ENCODE measurements at places on chromosomes 6 and 20.
A peak's percentile ranks its signal among the peaks of the same experiment; 100 is the strongest.

DNA sequence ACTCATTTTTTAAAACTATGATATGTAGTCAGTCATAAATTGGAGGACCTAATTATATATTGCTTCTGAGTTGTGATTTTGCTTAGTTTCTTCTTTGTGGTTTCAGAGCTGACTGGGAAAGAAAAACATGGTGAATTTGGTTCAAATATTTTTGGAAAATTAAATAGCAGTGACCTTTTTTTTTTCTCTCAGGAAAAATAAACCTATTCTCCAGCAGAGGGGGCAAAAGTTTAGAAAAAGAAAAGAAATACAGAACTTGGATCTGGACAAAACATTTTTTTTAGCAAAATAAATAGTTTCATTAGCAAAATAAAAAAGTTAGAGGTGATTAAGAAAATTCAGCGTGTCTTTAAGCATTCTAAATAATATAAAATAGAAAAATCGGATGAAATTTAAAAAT is 10.2 kb downstream of the COL10A1 start:
- DNase-seq = no peak

- DNase-seq = no peak
These were observed 33.6 kb downstream of the TFAP2A start for GRCh38 chr6:10381133-10381829.

GRCh38 chr6:167917551-167918154 is 79.8 kb upstream of the KIF25 start:
- no peak for DNase-seq

DNA sequence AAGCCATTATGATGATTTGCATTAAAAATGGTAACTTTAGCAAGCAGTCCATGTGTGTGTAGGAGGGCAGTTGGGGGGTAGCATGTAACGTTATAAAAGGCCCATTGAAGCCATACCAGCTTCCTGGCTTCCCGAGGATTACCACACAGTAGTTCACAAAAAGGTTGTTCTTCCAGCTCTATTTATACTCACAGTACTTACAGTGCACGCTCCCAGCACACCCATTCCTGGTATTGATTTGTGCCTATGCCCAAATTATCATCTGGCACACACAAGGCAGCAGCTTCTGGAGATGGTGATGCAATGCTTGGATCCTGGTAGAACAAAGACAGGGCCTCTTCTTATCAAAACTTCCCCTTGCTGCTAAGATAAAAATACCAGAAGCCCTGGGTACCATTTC is 436.8 kb downstream of the HAO1 start:
- DNase-seq = no peak

DNA sequence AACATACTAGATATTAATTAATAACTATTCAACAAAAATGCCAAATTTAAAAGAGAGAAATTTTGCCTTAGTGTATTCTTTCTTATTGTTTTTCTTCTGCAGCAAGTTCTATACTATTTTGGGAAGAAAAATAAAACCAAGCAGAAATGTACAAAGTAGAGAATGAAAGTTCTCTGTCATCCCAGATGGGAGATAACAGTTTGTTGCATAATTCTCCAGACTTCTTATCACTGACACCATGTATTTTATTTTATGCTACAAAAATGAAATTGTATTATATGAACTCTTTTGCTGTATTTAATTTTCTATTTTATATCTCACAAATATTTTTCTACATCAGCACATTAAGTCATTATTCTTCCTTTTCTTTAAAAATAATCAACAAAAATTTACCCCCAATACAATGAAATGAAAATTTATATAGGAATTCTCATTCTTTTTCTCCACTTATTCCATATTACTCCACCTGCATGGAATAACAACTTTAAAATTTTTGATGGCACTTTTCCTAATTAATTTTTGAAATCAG is 18.2 kb downstream of the TMEM244 start:
- no peak for DNase-seq

DNA sequence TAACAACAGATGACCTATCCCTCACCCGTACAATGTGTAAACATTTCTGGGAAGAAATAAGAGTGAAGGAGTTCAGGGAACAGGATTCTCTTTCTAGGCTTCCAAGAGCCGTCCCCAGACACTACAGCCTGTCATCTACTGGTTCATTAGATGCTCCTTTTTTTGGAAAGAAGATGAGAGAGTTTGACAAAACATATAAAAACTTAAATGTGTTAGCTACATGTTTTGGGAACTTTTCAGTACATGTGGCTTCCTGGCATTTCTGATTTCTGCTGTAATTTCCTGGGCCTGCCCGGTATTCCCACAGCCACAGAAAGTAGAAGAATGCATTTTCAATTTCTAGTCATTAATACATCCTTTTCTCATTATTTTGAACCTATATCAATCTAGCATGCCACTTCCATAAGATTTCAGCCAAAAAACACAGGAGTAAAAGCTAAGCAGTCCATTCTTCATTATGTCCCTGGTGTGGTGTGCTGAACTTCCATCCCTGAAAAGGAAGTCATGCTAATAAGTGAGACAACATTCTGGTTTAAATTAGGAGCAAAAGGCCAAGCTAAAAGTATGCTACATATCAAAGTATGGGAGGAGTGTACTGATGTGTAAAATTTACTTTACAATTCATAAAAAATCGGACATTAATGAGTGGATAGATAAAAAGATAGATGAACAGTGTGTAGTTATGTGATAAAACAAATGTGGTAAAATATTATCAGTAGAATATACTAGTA is 198.2 kb downstream of the WDR27 start:
- DNase-seq = no peak

GRCh38 chr6:41706876-41707564 is 28.4 kb downstream of the TFEB start:
- peak; percentile 12 for DNase-seq

- DNase-seq = no peak
These were observed 13.7 kb upstream of the SLC22A16 start for GRCh38 chr6:110490110-110490509.

DNA sequence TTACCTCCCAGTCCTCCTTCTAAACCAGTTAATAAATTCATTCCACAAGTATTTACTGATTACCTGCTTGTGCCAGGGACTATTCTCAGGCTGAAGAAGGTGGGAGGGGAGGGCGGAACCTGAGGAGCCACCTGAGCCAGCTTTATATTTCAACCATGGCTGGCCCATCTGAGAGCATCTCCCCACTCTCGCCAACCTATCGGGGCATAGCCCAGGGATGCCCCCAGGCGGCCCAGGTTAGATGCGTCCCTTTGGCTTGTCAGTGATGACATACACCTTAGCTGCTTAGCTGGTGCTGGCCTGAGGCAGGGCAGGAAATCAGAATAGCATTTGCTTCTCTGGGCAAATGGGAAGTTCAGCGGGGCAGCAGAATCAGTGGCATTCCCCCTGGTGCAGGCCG is 4.9 kb upstream of the AAR2 start:
- no peak for DNase-seq

GRCh38 chr20:47427746-47428145 is 71.2 kb upstream of the ZMYND8 start:
- no peak for DNase-seq

DNA sequence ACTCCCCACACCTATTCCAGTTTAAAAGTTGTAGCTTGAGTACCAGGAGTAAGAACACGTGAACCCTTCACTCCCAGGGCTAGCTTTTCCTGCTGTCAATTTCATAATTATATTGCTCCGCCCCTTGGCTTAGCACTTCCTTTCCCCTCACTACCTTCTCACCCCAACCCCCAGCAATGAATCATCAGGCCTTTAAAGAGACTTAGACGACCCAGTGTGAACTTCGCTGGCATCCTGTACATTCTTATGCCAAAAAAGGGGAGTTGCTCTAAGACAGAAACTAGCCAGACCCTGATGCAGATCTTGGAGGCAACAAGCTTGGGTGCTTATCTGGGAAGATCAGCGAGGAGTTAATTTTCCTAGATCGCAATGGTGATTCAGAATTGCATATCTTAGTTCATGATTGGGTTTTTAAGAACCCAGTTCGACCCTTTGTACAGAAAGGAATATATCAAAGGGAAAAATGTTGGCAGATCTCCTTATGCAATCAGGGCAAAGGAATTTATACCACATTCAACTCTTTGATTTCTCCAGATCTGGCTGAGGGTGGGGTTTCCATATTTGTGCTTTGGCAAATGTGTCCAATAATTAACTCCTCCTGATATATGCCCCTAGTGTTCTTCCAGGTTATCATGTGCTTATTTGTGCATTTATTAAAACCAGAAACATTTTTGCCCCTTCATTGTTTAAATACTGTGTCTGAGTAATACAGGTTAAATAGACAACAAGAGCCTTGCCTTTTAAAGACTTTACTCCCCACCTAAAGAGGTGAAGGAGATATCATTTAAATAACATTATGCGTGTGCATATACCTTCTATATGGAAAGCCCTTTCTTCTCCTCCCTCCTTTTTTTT is 8.1 kb upstream of the ATXN1 start:
- peak; percentile 62 for DNase-seq

- DNase-seq = no peak
These were observed 191.4 kb upstream of the FAM83B start for GRCh38 chr6:54655162-54655561.

Measured in activated naive CD4-positive, alpha-beta T cell treated with Interleukin-2 at 50 U/mL for 16 hours (primary cell).